Skin of body (tissue), 3 donors: ENCODE measurements at places on chromosomes 16 and 17. TPM values are rescaled to one million over a fixed set of nuclear protein-coding genes. Genes with fewer than 3 reads are reported as not detected.

RAB11FIP4 gene
- total RNA-seq, result 6.7 TPM

NLRC3 gene
- total RNA-seq, result 0.39 TPM

HS3ST6 gene
- 4.3 TPM for total RNA-seq

NEUROD2 gene
- not detected for total RNA-seq

STH gene
- total RNA-seq, result not detected

NPIPB2 gene
- 10.7 TPM for total RNA-seq

PRSS33 gene
- total RNA-seq, result not detected

TBC1D3 gene
- not detected for total RNA-seq

RBFOX1 gene
- total RNA-seq, result 4.8 TPM

B9D1 gene
- 9.2 TPM for total RNA-seq

ADAD2 gene
- 0.39 TPM for total RNA-seq

VTN gene
- total RNA-seq, result 0.20 TPM

MPDU1 gene
- 30.7 TPM for total RNA-seq

CACNG1 gene
- total RNA-seq, result 5.4 TPM

SNX20 gene
- total RNA-seq, result 1.4 TPM

NPIPA8 gene
- total RNA-seq, result 16.5 TPM

IRX5 gene
- 13.5 TPM for total RNA-seq

DNA sequence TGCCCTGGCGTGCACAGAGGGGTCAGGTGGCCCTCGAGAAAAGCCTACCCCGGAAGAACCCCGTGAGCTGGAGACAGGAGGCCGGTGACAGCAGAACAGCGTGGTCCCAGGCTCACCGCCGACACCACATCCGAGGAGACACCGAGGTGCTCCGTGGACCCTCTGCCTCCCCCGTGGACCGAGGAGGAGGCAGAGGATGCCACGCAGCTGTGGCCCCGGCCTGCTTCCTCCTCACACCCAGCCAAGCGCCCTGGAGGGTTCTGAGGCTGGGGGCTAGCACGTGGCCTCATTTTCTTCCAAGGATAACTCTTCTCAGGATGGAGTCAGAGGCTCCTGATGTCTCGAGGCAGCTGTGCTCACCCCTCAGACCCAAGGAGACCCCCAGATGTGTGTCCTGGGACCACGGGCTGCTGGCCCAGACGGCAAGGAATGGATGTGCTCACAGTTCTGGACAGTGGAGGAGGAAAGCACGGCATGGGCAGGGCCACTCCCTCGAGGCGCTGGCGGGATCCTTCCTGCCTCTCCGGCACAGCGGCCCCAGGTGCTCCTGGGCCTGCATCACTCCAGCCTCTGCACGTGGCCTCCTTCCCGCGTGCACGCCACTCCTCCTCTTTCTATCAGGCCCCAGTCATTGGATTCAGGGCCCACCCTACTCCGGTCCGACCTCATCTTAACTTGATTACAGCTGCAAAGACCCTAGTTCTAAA lies 4.4 kb upstream of the PVALEF start:
- DNase-seq, result no peak

DNA sequence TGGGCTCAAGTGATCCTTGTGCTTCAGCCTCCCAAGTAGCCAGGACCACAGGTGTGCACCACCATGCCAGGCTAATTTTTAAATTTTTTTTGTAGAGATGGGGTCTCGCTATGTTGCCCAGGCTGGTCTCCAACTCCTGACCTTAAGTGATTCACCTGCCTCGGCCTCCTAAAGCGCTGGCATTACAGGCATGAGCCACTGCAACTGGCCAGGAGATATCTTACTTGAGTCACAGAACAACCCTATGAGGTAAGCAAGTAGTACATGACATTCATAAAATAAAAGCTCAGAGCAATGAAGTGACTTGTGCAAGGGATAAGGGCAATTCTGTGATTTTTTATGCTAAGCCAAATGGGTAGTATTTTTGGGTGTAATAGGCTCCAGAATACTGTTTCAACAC lies 57.3 kb downstream of the CDC27 start:
- no peak for DNase-seq

DNA sequence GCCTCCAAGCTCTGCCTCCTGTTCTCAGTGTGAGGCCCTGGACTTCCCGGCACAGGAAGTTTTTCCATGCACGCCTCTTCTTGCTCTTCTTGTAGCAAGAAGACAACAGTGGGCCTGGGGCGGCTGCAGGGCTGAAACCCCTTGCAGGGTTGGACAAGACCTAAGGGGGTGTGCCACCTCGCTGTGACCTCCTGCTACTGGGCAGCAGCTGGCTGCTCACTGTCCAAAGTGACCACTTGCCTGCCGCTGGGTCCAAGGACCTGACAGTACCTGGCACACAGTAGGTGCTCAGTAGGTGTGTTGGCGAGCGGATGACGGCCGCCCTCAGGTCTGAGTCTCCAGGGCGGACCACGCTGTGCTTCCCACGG lies 331.6 kb downstream of the C16orf95 start:
- DNase-seq, result no peak

DNA sequence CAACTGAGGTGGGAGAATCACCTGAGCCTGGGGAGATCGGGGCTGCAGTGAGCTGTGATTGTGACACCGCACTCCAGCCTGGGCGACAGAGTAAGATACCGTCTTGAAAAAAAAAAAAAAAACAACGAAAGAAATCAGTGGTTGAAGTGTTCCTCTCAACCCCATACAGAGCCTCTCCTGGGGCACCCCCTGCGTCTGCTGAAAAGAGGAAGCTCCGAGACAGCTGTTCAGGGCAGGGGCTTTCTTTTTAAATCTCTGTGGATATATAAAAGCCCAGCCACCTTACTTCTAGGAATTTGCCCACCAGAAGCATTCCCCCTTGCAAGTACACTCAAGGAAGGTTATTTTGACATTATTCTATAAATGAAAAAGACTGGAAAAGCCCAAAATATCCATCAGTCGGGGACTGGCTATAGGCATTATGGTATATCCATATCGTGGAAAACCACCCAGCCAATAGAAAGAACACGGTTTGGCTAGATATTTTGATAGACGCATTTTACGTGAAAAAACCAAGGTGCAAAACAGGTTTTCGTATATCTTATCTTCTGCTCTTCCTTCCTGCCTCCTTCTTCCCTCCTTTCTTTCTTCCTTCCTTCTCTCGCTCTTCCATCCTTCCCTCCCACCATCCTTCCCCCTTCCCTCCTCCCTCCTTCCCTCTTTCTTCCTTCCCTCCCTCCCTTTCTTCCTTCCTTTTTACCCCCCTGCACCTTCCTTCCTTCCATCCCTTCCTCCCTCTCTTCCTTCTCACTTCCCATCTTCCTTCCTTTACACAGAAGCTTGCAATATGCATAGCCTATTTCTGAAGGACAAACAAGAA lies 9.2 kb upstream of the CCL22 start:
- DNase-seq, result no peak

- no peak for DNase-seq
These were observed 36.2 kb downstream of the NDE1 start for GRCh38 chr16:15686287-15686686.

- no peak for DNase-seq
These were observed 397.7 kb upstream of the PMFBP1 start for GRCh38 chr16:72569677-72570076.

DNA sequence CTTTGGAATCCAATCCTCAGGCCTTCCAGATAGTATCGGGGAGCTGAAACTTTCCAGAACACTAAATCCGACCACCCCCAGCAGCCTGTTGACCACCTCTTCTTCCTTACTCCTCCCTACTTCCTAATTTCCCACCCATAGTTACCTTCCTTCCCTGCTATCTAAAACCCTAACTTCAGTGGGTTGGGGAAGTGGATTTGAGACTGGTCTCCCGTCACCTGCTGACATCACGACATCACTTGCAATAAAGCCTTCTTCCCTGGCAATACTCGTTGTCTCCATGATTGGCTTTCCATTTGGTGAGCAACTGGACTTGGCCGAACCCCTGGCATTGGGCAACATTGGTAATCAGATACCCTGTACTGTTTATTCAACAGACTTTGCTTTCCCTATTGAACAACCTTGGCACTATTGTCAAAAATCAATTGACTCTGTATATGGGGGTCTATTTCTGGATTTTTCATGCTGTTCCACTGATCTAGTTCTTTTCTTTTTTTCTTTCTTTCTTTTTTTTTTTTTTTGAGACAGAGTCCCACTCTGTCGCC lies 11.8 kb upstream of the FOXK2 start:
- no peak for DNase-seq

DNA sequence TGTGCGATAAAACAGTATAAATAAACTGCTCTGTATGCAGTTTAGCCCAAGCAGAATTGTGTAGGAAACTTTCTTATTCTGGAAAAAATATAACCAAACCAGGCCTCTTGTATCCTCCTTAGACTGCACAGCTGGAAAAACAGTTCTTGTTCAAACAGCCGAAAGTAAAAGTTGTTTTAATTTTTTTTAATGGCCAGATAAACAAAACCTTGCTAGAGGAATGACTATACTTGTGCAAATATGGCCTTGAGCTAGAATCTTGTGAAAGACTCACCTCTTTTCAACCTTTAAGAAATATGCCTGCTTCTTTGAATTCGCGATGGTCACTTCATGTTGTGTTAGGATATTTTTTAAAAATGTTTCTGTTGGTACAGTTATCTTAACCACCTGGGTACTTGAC lies 114.5 kb upstream of the MAF start:
- DNase-seq, result no peak

GRCh38 chr17:31448467-31449077 lies 57.1 kb downstream of the RAB11FIP4 start:
- no peak for DNase-seq

GRCh38 chr17:17258998-17259397 lies 22.0 kb upstream of the FLCN start:
- DNase-seq, result no peak

DNA sequence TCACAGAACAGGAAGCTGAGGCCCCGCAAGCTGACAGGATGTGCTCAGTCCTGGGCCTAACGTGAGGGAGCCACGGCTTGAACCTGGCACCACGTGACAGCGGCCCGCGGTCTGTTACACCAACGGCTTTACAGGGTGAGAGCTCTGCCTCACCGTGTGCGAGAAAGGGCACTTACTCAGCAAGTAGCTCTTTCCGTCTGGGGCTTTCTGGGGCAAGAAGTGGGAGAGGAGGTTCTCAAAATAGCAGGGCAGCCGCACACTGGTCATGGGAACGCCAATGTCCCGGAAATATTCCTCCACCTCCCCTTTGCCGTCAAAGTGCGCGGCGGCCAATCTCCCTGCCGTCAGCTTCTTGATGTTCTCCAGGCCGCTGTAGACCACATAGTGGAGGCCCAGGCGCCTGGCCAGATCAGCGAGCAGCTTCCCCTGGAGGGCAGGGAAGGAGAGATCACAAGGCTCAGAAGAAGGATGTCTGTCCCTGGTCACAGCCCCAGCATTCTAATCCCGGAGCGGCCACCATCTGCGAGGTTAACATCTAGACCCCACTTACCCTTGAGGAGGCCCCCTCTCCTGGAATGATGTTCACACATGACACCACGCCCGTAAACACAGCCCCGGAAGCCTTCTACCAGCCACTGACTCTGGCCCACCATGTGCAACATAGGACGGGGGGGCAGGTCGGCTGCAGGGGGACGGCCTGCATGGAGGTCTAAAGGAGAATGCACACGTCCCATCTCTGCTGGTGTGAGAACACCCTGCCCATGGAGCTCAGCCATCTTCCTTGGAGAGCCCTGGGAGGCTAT lies 8.2 kb downstream of the NMRAL1 start:
- no peak for DNase-seq

DNA sequence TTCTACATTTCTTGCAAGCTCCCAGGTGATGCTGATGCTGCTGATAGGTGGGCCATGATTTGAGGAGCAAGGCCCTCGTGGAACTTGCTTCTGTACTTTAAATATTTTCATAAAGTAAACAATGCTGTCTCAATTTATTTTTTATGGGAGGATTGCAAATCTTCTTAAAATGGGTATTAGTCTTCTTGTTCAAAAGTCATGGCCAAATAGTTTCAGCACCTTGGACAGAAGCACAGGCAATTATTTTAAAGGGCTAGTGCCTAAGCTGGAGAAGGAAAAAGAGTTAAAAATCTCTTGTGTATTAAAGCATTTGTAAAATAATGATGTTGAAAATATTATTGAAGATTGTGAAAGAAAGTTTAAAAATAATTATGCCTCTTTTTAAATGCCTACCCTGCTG lies 50.5 kb downstream of the GPR139 start:
- DNase-seq, result no peak

- no peak for DNase-seq
These were observed 79.8 kb downstream of the ENGASE start for GRCh38 chr17:79154446-79154845.

DNA sequence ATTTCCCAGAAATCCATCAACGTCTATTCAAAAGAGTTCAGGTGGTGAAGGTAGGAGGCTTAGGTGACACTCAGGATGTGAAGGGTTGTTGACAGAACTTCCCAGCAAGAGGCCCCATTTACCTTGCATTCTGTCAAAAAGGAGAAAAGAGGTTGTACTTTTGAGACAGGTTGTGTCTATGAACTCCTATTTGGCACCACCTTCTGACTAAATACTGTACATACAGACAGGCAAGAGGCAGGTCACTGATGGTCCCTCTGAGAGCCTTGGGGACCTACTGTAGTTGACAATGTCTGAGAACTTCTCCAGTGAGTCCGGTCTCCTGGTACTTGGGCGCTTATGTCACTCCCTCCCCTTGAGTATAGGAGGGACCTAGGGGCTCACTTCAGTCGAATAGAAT lies 479.3 kb upstream of the ZFHX3 start:
- DNase-seq, result no peak

- no peak for DNase-seq
These were observed 35.7 kb downstream of the CACNA1H start for GRCh38 chr16:1188432-1189189.

DNA sequence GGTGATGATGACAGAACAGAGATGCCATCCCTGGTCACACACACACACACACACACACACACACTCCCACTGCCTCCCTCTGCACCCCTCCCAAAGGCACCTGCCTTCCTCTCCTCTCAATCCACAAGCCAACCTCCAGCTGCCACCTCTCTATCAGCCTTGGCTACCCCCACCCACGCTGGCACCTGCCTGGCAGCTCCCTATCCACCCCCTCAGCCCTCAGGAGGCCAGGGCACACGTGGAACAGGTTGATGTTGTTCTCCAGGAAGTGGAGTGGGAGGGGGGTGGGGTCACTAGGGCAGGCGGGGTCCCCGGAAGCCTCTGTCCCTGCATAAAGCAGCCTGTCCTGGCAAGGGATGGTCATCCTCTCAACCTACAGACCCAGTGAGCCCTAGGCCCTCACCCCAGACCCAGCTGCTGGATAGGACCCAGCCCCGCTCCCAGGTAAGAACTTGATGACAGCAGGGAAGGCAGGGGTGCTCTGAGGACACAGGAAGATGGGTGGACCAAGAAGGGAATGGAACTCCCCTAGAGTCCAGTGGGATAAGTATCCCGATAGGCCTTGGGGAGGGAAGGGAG lies at the start of gene GSDMA:
GSDMA (plus strand) TSS at position 363 of the 579 bp plus-strand sequence. CDS start 2,684 bp downstream, outside the sequence.
- DNase-seq, result no peak

GRCh38 chr16:54846766-54847165 lies 83.9 kb upstream of the IRX5 start:
- no peak for DNase-seq
